ENCODE measurements at places on chromosomes 3 and 15.

DNA sequence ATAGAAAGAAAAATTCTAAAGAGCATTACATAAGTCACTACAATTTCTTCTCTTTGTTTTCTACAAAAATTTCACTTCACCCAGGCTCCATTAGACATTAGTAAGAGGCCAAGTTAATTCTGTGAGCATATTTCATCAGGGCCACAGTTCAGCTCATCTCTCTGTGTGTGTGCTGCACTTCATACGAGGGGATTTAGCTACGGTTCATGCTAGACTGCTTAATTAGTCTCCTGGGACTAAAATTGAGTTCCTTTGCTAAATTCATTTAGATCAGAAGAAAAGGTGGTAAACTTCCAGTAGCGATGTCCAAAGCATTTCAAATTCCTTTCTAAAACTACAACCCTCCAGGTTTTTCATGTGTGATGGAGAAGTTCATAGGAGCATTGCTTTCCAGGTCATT is 83.1 kb upstream of the SETMAR start:
- no peak for DNase-seq

- no peak for DNase-seq
Observed at GRCh38 chr3:9795207-9795606, 2.3 kb downstream of the ARPC4 start.

- no peak for DNase-seq
Observed at GRCh38 chr3:14484741-14485140, 55.4 kb downstream of the GRIP2 start.

GRCh38 chr15:48392356-48392755 is 61.1 kb downstream of the DUT start:
- DNase-seq = peak; percentile 85

DNA sequence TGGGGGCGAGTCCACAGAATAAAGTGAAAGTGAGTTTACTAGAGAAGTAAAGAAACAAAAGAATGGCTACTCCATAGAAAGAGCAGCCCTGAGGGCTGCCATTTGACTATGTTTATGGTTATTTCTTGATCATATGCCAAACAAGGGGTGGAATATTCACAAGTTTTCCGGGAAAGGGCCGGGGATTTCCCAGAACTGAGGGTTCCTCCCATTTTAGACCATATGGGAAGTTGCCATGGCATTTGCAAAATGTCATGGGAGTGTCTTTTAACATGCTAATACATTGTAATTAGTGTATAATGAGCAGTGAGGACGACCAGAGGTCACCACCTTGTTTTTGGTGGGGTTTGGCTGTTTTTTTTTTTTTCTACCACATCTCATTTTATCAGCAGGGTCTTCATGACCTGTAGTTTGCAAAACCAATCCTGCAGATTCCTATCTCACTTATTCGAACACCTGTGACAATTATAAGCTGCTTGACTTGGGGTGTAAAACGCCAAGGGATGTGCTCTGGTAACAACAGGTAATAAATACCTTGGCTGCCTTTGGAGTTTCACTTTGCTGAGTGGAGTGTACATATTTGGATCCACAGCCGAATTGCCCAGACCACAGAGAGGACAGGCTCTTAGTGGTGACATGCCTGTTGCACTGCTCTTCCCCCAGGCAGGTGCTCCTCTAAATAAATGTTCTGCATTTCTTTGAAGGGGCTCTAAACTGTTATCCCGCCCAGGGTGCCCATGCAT is 43.6 kb downstream of the C2CD4B start:
- no peak for DNase-seq

DNA sequence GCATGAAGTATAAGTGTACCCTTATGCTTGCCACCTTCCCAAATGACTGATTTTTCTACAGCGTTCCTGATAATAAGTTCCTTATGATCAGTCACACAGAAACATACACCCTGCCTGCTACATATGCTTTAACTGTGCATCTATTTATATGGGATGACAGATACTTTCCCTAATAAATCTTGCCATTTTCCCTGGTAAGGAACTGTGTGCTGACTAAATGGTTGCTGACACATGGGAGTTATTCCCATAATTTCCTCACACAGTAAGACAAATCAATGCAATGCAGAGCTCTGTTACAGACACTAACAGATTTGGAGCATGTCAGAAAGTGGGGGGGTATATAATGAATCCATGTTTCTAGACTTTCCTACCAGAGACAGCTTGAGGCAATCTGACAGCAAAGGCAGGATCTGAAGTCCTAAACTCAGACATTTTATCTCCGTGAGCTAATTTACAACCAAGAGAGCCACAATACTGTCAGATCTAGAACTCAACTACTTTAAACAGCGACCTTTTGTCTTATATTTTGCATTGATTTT is 86.9 kb upstream of the TCF12 start:
- DNase-seq = no peak

- no peak for DNase-seq
Observed at GRCh38 chr3:141259821-141260629, 28.4 kb downstream of the PXYLP1 start.

DNA sequence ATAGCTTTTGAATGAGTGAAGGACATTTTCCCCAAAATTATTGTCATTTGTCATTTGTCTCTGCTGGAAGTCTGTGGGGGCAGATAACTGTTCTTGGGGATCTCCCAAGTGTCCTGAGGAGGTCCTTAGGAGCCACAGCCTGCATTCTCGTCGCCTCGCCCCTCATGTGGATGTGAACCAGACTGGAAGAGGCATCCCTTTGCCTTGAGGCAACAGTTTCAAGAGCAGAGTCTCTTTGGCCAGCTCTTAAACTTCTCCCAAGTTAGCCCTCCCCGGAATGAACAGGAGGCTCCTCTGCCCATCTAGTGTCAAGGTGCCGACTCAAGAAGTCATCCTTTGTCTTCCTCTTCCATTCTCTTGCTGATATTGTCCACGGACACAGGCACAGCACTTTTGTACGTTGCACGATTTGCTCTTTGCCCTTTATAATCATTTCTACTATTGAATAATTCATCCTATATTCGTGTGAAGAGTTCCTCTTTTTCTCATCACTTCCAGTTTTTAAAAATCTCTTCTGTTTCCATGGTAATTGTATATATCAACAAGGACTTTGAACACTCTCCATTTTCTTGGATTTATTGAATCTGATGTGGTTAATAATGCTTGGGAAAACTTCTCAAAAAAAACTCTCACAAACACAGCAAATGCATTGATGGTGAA is 40.8 kb upstream of the CD47 start:
- DNase-seq = no peak

DNA sequence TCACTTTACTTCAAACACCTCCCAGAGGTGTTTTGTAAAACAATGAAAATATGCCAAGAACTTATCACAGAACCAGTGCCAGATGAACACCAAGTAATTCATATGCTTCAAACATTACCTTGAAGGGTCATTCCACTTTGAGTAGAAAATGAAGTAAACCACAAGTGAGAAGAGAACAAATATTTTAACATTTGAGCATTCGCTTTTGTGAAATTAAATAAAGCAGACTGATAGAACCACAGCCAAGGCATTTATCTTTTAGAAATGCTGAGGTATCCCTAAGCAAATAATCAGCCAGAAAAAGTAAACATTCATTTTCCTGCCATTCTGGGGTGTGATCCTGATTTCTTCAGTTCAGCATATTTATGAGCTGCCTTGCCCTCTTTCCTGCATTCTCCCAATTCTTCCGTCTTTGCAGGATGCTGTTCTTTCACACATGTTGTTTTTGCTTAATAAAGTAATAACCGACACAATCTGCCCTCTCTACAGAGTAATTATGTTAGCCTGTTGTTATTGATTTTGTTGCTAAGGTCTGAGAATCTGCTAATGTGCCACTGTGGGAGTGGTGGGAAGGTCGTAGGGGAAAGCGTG is 235.6 kb upstream of the TGFBR2 start:
- DNase-seq = peak; percentile 86

DNA sequence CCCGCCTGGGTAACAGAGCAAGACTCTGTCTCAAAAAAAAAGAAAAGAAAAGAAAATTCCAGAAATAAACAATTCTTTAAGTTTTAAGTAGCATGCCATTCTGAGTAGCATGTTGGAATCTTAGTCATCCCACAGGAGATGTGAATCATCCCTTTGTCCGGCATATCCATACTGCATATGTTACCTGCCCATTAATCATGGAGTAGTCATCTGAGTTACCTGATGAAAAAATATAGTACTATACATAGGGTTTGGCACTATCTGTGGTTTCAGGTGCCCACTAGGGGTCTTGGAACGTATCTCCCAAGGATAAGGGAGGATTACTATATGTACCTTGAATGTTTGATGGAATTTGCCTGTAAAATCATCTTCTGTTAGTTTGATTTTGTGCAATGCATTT is 6.3 kb upstream of the CCR4 start:
- DNase-seq = peak; percentile 40

- DNase-seq = no peak
Observed at GRCh38 chr3:149650828-149651227, 7.0 kb downstream of the WWTR1 start.

DNA sequence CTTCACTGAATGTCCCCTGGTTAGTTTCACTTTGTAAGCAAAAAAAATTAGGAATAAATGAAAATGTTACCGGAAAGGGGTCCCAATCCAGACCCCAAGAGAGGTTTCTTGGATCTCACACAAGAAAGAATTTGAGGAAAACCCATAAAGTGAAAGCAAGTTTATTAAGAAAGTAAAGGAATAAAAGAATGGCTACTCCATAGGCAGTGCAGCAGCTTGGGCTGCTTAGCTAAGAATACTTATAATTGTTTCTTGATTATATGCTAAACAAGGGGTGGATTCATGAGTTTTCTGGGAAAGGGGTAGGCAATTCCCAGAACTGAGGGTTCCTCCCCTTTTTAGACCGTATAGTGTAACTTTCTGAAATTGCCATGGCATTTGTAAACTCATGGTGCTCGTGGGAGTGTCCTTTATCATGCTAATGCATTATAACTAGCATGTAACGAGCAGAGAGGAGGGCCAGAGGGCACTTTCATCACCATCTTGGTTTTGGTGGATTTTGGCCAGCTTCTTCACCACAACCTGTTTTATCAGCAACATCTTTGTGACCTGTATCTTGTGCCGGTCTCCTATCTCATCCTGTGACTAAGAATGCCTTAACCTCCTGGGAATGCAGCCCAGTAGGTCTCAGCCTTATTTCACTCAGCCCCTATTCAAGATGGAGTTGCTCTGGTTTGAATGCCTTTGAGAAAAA is 41.0 kb upstream of the CMSS1 start:
- DNase-seq = peak; percentile 74

DNA sequence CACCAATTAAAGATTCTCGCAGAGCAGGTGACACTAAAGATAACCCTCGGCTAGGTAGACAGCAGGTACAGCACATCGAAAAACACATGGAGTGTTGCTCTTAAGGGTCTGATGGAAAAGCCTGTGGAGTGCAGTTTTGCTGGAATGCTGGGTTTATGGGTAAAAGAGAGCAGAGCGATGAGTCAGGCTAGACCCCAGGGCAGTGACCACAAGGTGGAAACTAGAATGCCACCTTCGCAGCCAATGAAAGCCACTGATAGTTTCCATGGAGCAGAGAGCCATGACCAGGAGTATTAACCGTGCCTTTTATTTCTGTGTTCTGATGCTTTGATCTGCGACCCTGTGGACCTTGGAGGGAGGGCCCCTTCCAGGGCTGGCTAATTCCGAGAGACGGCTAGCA is 149.8 kb downstream of the GABRB3 start:
- DNase-seq = no peak

- DNase-seq = no peak
Observed at GRCh38 chr3:16052964-16053363, 121.5 kb upstream of the GALNT15 start.

DNA sequence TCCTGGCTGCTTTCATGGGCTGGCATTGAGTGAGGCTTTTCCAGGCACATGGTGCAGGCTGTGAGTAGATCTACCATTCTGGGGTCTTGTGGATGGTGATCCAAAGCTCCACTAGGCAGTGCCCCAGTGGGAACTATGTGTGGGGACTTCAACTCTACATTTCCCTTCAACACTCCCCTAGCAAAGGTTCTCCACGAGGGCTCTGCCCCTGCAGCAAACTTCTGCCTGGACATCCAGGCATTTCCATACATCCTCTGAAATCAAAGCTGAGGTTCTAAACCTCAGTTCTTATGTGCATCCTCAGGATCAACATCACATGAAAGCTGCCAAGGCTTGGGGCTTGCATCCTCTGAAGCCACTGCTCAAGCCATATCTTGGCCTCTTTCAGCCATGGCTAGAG is 282.9 kb upstream of the ZPLD1 start:
- no peak for DNase-seq

GRCh38 chr15:69061414-69061842 is 46.9 kb downstream of the NOX5 start:
- no peak for DNase-seq

DNA sequence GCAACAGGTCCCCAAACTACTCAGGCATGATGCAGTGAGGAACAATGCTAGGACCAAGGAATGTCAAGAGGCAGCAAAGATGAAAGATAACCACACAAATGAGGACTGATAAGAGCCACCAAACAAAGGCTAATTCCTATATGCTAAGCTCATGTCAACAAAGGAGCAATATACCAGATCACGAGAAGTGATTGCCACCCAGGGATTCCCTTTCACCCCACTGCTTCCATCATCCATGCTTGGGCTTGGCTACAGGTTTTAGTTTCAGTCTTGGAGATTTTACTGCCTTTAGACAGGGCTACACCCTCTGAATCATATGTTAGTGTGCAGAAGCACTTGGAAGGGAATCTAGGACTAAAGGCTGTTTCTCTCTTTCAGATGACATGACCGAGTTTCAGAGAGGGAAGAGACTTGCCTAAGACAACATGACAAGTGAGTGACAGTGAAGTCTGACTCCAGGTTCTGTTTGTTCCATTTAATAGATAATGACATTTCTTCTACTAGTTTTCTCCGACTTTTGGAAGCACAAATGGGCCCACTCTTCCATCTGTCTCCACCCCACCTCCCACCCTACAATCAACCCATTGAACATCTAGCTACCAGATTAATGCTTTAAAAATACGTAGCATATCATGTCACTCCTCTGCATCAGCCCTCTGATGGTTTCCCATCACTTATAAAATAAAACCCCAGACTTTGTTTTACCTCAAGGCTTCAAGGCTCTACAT is 173.5 kb upstream of the LRRN1 start:
- DNase-seq = peak; percentile 37

DNA sequence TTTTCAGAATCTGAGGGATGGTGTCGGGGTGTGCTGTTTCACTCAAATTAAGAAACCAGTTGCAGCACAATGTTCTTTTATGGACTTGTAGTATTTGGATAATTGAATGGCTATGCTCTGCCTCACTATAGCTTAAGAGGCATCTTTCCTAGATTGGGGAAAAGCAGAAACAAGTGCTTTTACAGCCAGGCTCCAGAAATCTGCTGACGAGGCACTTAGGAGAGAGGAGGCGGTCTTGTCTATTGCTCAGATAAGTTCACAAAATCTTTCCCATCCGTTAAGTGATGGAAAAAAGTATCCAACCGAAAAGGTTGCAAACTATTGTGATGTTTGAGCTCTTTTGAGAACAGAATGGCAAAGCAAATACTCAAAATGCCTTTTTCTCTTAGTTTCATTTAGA is 336.1 kb upstream of the RARB start:
- DNase-seq = no peak

- DNase-seq = no peak
Observed at GRCh38 chr3:66985336-66985920, 12.7 kb upstream of the KBTBD8 start.

- DNase-seq = no peak
Observed at GRCh38 chr3:14475621-14476020, 64.5 kb downstream of the GRIP2 start.

All from astrocyte (in vitro differentiated cells and primary cell).